ENCODE measurements at places on chromosomes 3 and 15.
A peak's percentile ranks its signal among the peaks of the same experiment; 100 is the strongest.

DNA sequence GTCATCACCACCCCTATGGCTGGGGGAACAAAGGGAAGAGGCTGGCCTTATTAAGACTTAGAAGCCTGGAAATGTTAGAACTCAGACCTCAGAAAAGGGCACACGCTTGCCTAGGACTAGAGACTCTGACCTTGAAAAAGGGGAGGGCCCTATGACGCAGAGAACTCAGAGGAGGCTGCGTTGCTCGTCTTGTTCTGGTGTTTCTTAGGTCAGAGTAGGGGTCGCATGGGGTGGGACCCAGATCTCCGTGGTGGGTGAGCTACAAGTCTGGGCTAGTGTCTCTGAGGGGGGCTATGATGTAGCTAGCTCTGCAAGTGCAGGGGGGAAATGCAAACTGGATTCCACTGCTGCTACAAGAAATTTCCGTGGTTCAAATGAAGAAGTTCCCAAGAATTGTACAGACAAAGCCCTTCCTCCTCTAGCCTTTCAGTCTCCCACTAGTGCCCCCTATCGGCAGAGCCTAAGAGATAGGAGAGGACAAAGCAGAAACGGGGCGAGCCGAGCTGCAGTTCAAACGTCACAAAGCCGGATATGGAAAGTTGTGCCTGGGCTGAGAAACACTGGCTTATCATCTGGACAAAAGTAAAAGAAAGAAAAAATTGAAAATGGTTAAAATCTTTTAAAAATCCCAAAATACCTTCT lies 392.9 kb upstream of the ROBO2 start:
- DNase-seq = no peak

DNA sequence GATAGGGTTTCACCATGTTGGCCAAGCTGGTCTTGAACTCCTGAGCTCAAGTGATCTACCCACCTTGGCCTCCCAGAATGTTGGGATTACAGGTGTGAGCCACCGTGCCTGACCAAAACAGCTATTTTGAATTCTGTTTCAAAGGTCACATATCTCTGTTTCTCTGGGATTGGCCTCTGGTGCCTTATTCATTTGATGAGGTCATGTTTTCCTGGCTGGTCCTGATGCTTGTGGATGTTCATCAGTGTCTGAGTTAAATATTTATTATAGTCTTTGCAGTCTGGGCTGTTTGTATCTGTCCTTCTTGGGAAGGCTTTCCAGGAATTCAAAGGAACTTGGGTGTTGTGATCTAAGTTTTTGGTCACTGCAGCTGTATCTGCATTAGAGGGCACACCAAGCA lies 5.1 kb downstream of the PATL2 start:
- DNase-seq = no peak

DNA sequence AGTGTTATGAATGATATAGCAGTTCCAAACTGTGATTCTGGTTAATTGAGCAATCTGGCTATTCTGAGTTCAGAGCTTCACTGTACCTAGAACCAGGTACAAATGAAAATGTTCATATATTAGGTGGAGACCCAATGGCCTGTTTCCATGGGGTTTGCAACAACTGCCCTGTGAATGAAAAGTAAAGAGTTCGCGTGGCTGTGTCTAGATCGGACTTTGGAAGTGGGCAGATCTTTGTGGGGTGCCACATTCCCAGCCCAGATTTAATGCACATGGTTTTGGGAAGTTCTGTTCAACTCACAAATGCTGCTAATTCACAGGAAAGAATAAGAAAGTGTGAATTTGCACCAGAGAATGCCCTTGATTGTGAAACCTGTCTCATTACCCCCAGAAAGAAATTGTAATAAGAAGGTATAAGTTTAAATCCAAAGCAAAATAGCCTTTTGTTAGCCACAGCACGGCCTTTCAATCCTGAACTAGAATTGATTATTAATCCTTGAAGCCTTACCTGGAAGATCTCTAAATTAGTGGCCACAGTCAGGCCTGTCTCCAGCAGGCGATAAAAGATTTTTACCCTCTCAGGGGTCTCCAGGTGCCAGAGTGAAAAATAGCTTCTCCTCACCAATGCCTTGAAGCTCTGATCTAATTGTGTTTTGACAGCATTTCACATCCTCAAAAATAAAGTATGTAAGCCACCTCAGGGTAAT lies 22.6 kb downstream of the WHAMM start:
- DNase-seq = no peak

DNA sequence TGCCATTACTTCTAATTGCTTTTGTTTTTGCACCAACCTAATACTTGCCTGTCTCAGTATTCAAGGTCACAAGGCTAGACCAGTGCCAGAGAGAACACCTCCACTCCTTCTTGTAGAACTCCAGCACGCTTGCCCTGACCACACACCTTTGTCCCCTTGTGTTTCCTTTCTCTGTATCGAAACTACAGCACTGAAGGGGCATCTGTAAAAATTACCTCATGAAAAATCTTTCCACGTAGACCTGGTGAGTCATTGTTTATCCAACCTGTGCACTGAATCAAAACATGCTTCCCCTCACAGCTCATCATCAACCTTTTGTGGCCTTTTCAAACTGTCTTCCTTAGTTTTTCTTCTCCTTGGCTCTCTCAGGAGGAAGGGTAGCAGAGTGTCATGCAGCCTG lies 259.5 kb downstream of the THRB start:
- no peak for DNase-seq

DNA sequence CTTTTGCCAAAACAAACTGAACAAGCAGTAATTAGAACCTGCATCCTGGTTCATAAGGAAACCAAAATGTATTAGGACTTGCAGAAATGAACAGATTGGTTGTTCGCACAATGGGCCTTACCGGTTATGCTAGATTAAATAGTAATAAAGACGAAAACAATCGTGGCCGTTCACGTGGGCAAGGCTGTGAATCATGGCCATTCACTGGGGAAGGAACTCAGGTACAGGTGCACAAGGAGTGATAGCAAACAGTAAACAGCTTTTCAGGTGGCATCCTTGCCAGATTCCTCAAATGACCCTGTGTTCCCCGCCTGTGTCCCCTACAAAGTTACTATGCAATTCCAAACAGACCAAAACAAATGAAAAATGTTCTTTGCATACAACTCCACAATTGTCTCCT lies 8.2 kb downstream of the LRIG1 start:
- no peak for DNase-seq

GRCh38 chr3:129233538-129233937 lies 15.9 kb upstream of the COPG1 start:
- DNase-seq = no peak

DNA sequence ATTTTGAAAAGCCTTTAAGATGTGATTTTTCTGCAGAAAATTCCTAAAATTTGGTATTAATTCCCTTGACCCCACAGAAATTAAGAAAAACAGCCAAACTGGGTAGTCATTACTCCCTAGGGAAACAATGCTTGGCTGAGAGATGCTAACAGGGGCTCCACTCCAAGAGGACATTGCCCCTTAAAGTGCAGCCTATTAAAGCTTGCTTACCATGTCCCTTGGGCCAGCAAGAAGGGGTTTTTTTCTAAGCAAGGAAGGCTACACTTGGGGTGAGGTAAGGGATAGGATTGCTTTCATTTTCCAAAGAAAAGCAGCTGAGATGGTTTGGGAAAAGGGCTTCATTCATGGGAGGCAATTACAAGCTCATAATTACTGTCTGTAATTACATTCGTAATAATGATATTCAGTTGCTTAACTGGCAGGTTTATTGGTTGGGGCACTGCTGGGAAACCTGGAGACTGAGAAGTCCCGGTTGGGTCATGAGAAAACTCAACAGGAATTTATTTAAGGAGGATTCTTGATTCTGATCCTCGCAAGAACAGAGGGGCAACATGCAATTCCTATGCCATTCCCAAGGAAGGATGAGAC lies 247.5 kb downstream of the NR1D2 start:
- no peak for DNase-seq

GRCh38 chr3:193605876-193606275 lies 12.9 kb downstream of the OPA1 start:
- peak; percentile 15 for DNase-seq

DNA sequence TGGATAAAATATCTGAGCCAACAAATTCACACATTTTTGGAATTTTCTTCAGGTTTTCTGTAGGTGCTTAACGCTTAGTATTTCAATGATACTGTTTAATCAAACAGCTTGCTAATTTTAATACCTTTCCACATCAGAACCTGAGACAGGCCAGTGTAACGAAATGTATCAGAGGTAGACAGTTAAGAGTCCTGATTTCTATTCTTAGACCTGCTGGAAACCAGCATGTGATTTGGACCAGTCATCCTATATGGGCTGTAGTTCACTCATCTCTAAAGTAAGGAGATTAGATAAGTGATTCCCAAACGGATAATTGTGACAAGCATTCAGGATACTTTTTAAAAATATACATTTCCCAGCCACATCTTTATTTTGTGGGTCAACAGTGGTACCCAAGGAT lies 18.4 kb downstream of the ARL6IP5 start:
- no peak for DNase-seq

- DNase-seq = no peak
These were observed 459.7 kb downstream of the TBL1XR1 start for GRCh38 chr3:176737480-176738110.

DNA sequence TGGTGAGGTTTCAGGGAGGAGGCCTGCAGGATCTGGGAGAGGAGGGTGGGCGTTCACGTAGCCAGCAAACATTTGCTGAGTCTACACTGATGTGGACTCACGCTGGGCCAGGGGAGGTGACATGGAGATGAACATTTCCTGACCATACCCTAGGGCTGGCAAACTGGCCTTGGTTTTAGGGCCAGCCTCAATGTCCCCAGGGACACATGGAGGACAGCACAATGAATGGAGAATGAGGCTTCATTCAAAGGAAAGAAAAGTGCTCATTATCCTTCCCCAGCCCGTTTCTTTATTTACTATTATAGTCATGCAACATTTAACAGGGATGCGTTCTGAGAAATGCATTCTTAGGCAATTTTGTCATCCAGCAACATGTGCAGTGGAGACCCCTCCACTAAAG lies 26.8 kb downstream of the ACAN start:
- no peak for DNase-seq

DNA sequence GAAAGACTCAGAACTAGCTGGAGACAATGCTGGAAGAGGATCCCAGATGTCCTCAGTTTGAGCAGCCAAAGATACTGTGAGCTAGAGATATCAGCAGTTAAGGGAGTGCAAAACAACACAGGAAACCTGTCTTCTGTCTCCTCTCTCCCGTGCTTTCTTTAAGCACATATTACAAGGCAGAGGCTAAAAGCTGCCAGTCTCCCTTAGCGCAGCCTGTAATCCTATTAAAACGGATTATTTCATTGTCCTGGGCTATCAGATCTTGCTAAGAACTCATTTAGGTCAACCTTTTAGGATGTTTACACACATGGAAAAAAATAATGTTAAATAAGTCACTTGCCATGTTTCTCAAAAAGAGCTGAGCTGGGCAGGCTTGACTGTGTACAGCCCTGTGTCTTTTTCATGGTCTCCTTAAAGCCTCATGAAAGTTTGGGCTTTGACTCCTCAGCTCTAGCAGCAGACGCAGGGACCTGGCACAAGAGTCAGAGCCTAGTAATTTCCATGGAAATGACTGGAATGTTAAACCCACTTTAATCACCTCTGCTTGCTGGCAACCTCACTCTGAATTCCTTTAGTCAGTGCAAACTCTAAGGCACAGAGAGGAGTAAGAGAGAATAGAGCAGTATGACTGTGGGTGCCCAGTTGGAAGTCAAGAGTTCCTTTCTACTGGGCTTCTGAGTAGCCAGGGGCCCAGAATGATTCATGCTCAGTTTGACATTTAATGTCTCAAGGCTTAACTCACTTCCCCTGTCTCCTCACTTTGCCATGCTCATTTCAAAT lies 491.9 kb downstream of the NTRK3 start:
- no peak for DNase-seq
